Stimulated activated CD4-positive, alpha-beta T cell treated with anti-CD3 and anti-CD28 coated beads, Interleukin-1b, Interleukin-23, amount 100 ng/mL, for 4 hours (primary cell): ENCODE measurements at places on chromosomes 6 and 20.
A peak's percentile ranks its signal among the peaks of the same experiment; 100 is the strongest.

GRCh38 chr6:163333701-163334663 is 80.5 kb upstream of the QKI start:
- DNase-seq, result no peak

GRCh38 chr6:137323860-137324259 is 104.7 kb upstream of the IFNGR1 start:
- no peak for DNase-seq

- DNase-seq, result no peak
Observed at GRCh38 chr6:45375449-45375848, 2.3 kb downstream of the SUPT3H start.

GRCh38 chr6:50681213-50681824 is 32.0 kb upstream of the TFAP2D start:
- DNase-seq, result no peak

DNA sequence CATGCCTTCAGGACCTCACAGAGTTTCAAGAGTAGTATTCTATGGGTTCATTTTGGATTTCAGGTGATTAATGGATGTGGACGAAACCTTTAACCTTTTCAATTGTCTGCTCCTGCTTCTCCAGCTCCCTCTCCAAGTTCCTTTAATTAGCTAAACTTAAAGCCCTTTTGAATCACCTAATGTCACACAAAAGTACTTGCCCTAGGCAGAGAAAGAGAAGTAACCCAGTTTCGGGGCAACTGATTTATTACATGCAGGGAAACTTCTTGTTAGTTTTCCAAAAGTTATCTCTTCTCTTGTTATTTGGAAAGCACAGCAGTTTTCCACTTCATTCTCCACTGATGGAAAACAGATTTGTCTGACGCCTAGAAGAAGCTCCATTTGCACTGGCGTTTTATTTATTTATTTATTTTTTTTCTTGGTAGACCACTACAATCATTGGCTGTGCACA is 407.7 kb upstream of the JARID2 start:
- no peak for DNase-seq

- no peak for DNase-seq
Observed at GRCh38 chr6:46016063-46016608, 476 bp upstream of the CLIC5 start.

DNA sequence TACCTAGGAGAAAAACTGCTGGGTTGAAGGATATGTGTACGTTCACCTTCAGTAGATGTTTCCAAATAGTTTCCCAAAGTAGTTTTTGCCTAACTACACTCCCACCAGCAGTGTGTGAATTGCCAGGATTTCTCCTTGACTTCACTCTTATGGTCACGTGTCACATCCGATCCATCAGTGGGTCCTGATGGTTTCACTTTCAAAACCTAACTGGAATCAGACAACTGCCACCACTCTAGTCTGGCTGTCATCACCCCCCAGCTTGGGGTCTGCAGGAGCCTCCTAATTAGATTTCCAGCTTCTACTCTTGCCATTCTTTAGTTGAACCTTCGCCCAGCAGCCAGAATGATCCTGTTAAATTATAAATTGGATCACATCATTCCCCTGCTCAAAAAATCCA is 8.5 kb upstream of the SLC12A5 start:
- DNase-seq, result no peak

- DNase-seq, result no peak
Observed at GRCh38 chr6:70599187-70599586, 32.5 kb downstream of the SDHAF4 start.

DNA sequence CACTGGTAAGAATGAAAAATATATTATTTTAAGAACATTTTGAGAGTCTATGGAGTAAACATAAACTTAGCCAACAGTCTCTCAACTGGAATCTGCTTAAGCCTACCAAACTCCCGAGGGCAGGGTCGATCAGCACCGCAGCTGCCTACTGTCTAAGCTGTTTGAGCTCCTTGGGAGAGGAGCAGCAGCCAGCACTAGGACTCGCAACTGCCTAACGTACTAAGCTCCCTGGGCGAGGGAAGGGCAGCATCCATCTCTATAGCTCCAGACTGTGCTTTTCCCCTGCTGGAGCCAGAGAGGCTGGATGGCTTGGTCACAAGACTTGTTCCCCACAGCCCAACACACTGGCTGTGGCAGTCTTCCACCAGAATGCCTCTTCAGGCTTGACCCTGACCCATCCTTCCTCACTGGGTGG is 96.4 kb downstream of the MOXD1 start:
- no peak for DNase-seq

DNA sequence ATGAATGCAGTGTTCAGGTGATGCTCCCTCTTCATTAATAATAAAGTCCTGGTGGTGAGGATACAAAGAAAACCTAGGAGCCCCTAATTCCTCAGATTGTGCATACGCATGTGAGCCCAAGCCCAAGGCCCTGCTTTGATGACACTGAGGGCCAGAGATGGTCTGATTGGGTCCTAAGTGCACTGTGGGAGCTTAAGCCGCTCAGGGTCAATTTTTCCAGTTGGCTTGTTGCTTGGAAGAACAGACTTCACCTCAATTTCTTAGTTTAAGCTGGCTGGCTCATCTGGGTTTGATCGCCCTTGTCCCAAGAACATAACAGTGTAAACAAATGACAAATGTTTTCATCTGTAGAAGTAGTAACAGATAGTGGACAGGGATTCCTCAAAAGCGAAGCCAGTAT is 41.4 kb downstream of the INSM1 start:
- no peak for DNase-seq

GRCh38 chr6:122956376-122956775 is 39.7 kb upstream of the CLVS2 start:
- no peak for DNase-seq

- no peak for DNase-seq
Observed at GRCh38 chr6:41063884-41064285, 8.3 kb downstream of the OARD1 start.

DNA sequence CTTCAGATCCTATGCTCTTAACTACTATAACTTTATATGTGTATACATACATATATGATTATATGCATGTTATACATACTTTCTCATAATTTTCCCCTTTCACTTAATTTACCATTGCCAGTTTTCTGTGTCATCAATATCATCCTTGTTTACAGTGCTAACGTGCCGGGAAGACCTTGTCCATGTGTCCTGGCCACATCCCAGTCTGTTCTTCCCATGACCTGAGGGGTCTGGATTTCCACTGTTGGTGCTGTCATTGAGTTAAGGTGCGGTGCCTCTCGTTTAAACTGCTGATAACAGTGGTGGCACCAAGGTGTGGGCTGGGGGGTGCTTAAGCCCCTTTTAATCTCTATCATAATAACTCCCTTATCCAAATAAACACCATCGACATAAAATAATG is 8.5 kb upstream of the SDCBP2 start:
- no peak for DNase-seq

DNA sequence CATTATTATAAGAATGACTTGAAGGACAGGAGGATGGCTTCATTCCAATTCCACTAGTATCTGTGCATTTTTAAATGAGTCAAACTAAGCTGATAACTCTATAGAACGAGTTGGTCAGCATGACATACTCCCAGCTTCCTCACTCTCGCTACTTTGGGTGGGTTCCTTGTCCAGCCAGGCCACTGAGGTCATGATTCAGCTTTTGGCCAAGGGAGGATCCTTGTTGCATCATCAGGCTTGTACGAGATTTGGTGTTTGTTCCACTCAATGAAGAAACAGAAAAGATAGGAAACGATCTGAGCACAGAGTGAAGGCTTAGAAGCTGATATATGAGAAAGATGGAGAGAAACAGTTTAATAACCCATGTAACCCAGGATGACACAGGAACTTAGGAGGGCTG is 19.8 kb downstream of the NEDD9 start:
- DNase-seq, result no peak

DNA sequence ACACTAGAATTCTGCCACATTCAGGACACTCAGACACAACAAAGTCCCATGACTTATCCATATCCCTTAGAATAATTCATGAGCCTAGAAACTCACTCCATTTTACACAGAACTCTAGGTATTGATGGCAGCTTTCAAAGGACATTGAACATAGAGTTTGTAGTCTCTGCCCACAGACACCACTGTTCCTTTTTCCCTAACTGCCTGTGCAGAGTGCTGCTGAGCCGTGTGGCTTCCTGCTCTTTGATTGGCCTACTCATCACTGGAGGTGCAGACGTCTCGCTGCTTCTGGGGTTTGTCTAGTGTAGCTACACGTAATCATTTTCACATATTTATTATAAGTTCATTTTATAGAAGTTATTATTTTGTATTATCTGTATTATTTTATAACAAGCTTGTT is 407.6 kb downstream of the PREX1 start:
- DNase-seq, result no peak

GRCh38 chr20:46004187-46004586 is 4.5 kb upstream of the MMP9 start:
- DNase-seq, result no peak

- DNase-seq, result no peak
Observed at GRCh38 chr20:34461779-34462087, 54.5 kb upstream of the DYNLRB1 start.

DNA sequence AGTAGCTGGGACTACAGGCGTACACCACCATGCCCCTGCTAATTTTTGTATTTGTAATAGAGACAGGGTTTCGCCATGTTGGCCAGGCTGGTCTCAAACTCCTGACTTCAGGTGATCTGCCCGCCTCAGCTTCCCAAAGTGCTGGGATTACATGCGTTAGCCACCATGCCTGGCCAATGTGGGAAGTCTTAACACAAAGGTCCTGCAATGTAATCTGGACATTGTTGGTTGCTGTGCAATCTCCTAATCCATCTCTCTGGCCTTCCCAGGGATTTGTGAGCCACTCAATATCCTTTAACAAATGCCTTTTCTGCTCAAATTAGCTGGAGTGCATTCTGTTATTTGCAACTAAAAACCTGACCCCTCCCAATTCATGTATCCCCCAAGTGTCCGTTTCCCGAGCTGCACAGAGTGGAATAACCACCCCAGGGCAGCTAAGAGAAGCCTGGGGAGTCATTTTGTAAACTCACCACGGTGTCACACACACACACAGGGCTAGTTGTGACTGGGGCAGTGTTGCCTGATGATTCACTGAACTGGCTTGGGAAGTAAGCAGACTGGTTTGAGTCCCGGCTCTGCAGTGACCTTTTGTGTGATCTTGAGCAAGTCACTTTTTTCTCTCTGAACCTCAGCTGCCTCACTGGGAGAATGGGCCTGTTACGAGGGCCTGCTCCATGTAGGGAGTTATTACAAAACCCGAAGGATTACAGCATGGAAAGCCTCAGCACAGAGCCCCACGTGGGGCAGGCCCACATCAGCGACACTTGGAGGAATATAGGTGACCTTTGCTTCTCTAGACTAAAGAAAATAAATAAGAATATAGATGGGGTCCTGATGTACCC is 152.3 kb downstream of the ZMYND8 start:
- DNase-seq, result no peak

- DNase-seq, result no peak
Observed at GRCh38 chr6:85865420-85866369, 223.0 kb upstream of the SYNCRIP start.

- DNase-seq, result no peak
Observed at GRCh38 chr6:93419304-93420162, at the start of gene EPHA7. Gene EPHA7, minus strand, starts transcription at chr6:93419559. Its CDS starts 218 bp downstream, at chr6:93419341.

- DNase-seq, result no peak
Observed at GRCh38 chr6:136225496-136225895, 24.6 kb downstream of the MTFR2 start.

DNA sequence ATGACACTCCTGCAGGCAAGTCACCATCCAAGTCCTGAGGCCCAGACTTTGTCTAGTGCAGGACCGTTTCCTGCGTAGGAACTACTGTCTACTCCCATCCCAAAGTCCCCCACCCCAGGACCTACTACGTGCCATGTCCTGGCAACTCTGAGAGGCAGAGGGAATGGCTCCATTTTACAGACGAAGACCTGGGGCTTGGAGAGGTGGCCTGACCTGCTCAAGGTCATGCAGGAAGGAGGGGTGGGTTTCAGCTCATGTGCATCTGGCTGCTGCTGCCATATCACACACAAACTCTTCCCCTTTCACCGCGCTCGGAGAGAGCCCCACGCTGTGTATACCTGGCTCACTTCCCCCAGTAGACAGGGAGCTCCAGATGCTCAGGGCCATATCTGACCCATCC is 1.2 kb upstream of the NOL4L start:
- DNase-seq, result no peak

GRCh38 chr6:24719125-24719971 is at the start of gene C6orf62:
Gene C6orf62, minus strand, starts transcription at chr6:24719154. Its CDS starts 486 bp downstream, at chr6:24718668.
- peak; percentile 39 for DNase-seq

GRCh38 chr6:34834789-34835518 is 43.1 kb downstream of the BLTP3A start:
- DNase-seq, result no peak

DNA sequence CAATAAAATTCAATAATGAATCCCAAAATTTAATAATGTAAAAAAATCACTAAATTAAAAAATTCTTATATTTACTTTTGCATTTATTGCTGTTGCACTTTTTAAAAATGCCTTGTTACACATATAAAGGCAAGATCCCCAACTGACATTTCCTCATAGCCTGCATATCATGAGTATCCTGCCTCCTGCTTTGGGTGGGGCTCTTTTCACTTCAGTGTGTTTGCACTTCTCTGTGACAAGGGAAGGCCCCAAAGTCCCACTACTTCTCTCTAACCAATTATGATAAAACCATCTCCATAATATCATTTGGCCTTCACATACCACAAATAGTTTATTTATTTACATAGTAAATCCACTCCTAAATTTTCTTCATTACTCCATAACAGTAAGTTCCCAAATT is 446.1 kb upstream of the MARCKS start:
- DNase-seq, result no peak

DNA sequence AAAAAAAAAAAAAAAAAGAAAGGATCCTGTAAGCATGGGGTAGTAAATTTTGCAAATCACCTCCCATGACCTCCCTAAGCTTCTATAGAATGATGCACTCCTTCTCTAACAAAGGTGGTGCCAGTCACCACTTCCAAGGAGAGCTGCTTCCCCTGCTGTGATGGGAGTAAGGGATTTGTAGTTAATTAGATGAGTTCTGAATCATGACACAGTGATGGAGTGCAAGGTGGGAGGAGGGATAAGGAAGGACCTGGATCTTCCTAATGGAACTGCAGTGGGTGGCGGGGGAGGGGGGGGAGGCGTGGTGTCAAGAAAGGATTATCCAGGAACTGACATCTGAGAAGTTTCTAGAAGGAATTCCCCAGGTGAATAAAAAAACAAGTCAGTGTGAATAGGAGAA is 47.8 kb downstream of the NRN1 start:
- no peak for DNase-seq

- DNase-seq, result no peak
Observed at GRCh38 chr20:63767456-63767855, 27.9 kb downstream of the SLC2A4RG start.

DNA sequence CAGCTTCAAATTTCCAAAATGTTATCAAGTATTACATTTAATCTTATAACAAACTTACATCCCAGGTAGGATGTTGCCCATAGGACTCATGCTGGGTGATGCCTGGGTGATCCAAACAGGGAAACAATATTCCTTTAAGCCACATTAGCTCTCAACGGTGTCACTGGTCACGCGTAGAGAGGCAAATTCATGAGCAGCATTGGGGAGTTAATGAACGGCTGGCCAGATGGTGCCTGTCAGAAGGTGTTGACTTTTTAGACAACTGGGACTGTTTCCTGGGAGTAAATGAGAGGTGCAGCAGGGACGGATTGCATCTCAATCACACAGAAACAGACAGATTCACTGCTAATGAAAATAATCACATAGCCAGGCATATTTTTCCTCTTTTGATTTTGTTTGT is 83.3 kb upstream of the ID4 start:
- DNase-seq, result no peak
